ENCODE measurements at places on chromosomes 6 and 20. TPM values are rescaled to one million over a fixed set of nuclear protein-coding genes. Genes with fewer than 3 reads are reported as not detected.

ROS1 gene
- total RNA-seq = not detected

SAMD3 gene
- total RNA-seq = 28.9 TPM

DYNLT2 gene
- total RNA-seq = 2.1 TPM

GLP1R gene
- total RNA-seq = not detected

TBC1D20 gene
- 30.1 TPM for total RNA-seq

PHACTR1 gene
- 0.47 TPM for total RNA-seq

IPCEF1 gene
- 22.6 TPM for total RNA-seq

SCAND1 gene
- total RNA-seq = 64.7 TPM

LINC00237 gene
- not detected for total RNA-seq

Measured in activated CD8-positive, alpha-beta T cell treated with anti-CD3 and anti-CD28 coated beads, Interleukin-2, amount 10 ng/mL, durations not matched to agents 7 days and 5 days (primary cell).